ENCODE measurements at places on chromosomes 12 and 14. TPM values are rescaled to one million over a fixed set of nuclear protein-coding genes. Genes with fewer than 3 reads are reported as not detected.

Gene CD69
- polyA plus RNA-seq, result 248 TPM

Gene DENND5B
- not detected for polyA plus RNA-seq

Gene PTPRQ
- polyA plus RNA-seq, result not detected

Gene TAS2R8
- not detected for polyA plus RNA-seq

Gene GALNT8
- not detected for polyA plus RNA-seq

Gene DCP1B
- polyA plus RNA-seq, result 10.0 TPM

Gene SLCO1B1
- polyA plus RNA-seq, result not detected

Gene LALBA
- polyA plus RNA-seq, result not detected

Gene MYH6
- polyA plus RNA-seq, result not detected

Gene NDRG2
- 32.7 TPM for polyA plus RNA-seq

Gene NEUROD4
- not detected for polyA plus RNA-seq

Gene NINJ2
- 5.1 TPM for polyA plus RNA-seq

Gene OLR1
- not detected for polyA plus RNA-seq

Gene CMA1
- polyA plus RNA-seq, result not detected

Gene PRR4
- polyA plus RNA-seq, result 5.7 TPM

Gene CRIP2
- 21.1 TPM for polyA plus RNA-seq

Gene MORN3
- 1.1 TPM for polyA plus RNA-seq

Gene GPATCH2L
- polyA plus RNA-seq, result 12.8 TPM

Gene SLC24A4
- 0.05 TPM for polyA plus RNA-seq

Gene GZMH
- polyA plus RNA-seq, result 452 TPM

Data from naive thymus-derived CD8-positive, alpha-beta T cell (primary cell).